Stimulated activated CD8-positive, alpha-beta memory T cell treated with anti-CD3 and anti-CD28 coated beads, Interleukin-15, amount 100 ng/mL, for 4 hours (primary cell): ENCODE measurements at places on chromosomes 7 and 10.

DNA sequence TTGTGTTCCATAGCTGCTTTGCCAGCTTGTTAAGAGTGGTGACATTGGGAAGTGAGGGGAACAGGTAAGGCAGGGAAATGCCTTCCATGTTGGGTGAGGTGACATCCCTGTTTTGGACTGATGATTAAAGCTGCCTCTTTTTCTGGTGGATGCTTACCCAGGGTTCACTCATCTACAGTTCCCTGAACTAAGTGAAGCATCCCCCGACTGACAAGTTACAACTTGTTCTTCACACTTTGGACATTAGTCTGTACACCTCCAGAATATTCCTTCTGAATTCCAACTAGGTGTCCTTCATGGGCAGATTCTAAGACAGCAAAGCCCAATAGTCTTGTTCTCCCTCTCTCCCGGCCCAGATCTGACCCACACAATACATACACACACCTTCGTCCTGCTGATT is 63.4 kb downstream of the HDAC9 start:
- no peak for DNase-seq

DNA sequence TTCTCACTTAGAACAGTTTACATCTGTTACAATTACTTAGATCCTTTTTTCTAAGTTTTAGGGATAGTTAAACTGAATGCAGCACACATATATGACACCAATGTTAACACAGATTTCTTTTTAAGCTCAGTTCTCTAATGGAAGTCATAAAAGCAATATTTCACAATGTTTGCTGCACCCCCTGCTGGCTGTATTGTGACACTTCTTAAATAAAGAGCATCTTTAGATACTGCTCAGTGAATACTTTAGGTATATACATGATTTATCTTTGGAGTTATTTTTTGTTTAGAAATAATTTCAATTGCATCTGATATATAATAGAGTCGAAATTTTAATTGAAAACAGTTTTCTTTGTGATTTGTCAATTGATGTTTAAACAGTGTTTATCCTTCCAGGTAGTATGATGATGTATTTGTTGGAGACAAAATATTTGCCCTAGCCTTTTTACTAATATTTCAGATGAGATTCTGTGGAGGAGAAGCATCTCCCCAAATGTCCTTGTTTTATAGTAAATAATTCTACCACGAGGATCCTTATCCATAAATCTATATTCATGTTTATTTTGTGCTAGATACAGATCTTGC is 174.4 kb downstream of the ST7 start:
- no peak for DNase-seq

DNA sequence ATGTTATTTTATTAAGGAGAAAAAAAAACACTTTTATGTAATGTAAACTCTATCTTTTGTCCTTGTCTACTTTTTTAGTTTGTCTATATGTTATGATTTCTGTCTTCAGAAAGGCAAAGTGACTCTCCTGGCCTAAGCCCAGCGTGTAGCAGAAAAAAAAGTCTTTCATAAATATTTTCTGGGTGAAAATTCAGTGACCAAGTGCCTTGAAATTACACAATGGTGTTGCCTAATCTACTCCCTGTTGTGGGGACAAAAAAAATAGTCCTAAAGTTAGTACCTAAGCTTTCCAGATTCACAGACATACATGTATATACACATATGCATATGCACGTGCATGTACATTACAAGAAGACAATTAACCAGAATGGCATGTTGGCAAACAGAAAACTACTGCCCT is 1257.8 kb upstream of the SORCS1 start:
- DNase-seq: no peak

DNA sequence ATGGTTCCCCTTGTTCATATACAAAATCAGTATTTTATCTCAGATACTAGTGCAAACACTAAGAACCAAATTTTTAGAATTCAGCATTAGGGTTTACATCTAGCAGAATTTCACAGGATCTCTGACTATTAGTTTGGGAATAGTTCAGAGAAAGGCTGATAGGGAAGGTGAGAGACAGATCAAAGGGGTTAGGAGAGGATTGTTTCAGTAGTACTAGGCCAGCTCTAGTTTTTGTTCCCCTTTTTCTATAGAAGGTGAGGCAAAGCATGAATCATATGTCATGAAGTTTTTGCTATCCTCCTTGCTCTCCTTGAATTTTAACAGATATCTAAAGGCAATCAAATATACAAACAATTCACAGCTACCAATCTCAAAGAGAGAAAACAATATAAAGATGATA is 26.1 kb upstream of the CTNNA3 start:
- no peak for DNase-seq

GRCh38 chr7:138064856-138065357 is 11.4 kb upstream of the AKR1D1 start:
- DNase-seq: no peak

- DNase-seq: no peak
Observed at GRCh38 chr7:1290026-1290678, 57.5 kb downstream of the UNCX start.

DNA sequence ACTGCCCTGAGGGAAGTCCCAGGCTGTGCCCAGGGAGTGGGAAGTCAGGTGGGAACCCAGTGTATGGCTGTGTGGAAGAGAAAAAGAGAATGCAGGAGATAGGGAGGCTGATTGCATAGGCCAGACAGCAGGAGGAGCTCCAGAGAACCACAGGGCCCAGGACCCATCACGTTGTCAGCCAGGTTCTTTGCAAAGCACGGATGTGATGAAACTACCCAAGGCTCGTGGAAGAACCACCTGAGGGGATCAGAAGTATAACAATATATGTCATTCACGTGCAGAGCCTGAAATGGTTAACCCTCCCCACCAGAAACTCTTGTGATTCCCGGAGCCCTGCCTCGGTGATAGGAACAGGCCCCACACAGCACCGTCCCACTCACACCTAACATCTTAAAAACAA is 83.6 kb downstream of the LARP4B start:
- no peak for DNase-seq

- DNase-seq: no peak
Observed at GRCh38 chr7:15305002-15305600, 256.7 kb downstream of the AGMO start.

GRCh38 chr10:131710142-131710861 is 190.5 kb upstream of the PPP2R2D start:
- DNase-seq: no peak

DNA sequence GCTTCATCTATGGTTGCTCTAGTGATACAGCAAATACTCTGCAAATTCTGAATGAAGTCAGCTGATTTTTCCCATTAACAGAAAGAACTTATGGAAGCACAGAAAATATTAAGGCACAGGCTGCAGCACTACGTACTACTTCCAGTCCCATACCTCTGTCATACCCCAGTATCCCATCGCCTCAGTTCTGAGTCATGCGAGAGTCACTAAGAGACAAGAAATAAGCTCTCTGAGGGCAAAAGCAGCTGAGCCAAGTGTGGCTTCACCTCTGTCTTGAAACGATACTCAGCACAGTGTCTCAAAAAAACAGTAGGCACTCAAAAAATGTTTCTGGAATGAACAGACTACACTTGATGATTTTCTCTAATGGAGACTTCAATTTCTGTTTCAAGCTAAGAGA is 48.2 kb downstream of the EZH2 start:
- DNase-seq: no peak

DNA sequence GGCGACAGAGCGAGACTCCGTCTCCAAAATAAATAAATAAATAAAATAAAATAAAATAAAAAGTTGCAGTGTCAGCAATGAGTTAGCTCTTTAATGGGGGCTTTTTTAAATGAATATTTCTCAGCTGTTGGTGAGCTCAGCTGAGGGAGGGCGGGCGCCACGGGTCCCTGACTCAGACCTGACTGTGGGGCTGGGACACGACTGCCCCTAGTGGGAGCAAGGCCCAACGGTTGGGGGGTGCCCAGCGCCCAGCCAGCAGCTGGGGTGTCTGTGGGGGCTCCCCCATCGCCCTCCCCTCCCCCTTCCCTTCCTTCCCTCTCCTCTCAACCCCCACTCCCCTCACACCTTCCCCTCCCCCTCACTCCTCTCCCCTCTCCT is 46.6 kb downstream of the PWWP2B start:
- peak; percentile 63 for DNase-seq

DNA sequence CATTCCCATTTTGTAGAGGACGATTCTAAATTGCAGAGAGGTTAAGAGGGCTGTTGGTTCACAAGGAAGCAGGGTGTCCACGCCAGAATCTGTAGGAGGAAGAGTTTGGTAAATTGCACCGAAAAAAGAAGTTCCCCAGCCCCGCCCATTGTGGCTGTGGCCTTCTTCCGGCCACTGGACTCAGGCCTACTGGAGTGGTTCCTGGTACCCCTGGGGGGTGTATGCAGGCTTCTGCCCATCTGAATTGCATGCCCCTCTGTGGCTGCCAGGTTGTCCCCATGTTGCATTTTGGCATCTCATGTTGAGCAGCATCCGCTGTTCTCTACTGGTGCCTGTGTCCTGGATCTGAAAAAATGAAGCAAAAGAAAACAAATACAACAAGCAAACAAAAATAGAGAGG is 234.2 kb downstream of the WDR11 start:
- no peak for DNase-seq

- no peak for DNase-seq
Observed at GRCh38 chr7:117973975-117974374, 100.7 kb upstream of the CTTNBP2 start.

DNA sequence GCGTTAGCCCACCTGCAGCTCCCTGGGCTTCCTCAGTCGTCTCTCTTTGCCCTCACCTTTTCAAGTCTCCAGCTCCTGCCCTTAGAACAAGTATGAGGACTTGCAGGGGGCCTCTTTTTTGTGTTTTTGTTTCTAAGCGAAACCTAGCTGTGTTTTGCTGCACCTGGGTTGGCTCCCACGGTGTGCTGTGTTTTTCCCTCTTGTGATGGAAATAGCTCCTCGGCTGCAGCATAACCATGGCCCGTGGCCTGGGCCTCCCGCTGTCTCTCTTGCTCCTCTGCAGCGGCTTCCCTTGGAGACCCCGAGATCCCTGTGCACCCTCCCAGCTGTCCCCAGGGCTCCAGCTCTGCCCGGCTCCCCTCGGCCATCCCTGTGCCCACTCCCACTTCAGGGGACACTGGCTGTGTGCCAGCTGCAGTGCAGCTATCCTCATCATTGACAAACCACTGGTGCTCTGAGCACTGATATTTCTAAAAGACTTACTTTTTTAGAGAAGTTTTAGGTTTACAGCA is 75.6 kb upstream of the TCERG1L start:
- no peak for DNase-seq

- DNase-seq: no peak
Observed at GRCh38 chr7:77913977-77914607, 115.5 kb downstream of the PHTF2 start.

DNA sequence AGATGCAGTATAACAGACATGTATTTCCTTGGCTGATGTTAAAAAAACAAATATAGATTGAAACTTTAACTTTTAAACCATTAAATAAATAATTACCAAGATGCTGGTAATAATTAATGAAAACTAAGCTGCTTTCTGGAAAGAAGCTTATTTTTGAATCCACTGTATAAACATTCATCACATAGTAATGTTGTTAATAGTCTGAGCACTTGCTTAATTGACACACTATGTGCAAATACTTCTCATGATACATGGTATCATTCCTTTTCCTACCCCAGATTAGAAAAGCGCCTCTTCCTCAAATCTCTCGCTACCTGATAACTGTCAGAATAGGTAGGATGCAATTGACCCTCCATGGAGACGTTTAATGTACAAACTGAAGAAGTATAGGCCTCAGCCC is 15.0 kb upstream of the COL28A1 start:
- DNase-seq: no peak

- no peak for DNase-seq
Observed at GRCh38 chr10:100656454-100656853, 88.9 kb upstream of the PAX2 start.

DNA sequence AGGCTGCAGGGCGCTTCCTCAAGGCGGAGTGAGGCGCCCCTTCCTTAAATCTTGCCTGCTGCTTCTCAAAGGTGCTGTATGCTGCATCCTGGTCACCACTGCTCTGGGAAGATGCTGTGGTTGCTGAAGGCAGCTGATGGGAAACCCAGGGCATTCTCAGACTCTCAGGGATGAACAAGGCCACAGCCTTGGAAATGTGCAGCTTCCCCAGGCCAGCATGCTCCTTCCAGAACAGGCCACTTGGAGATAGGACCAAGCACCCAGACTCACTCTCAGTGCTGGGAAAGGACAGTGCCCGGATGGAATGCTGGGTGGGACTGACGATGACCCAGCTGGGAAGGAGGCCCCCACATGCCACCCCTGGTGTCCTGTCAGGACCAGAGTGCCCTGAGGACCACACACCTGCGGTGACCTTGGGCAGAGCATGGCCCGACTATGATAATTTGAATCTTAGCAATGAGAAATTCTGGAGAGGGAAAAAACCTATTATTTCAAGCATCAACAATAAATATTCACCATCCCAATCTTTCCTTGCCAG is 235.5 kb downstream of the TNS3 start:
- DNase-seq: no peak

GRCh38 chr10:118311505-118311904 is 30.6 kb downstream of the FAM204A start:
- DNase-seq: no peak

DNA sequence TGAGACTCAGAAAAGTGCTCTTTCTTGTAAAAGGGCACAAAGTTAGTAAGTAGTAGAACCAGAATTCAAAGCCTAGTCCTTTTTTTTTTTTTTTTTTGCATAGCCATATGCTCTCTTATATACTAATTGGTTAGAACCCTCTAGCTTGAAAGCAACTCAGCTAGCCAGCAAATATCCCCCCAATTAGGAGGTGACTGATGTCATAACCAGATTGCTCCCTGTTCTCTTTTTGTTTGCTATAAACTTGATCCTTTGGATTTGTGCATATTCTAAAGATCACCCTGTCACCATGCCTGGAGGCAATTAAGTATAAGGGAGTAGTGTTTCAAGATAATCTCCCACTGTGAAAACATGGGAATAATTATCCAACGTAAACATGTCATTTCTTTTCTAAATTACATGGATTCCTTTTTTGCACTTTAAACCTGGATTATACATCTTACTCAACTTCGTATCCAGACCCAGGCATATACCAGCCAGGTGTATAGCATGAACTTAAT is 963.4 kb downstream of the CNTNAP2 start:
- no peak for DNase-seq

DNA sequence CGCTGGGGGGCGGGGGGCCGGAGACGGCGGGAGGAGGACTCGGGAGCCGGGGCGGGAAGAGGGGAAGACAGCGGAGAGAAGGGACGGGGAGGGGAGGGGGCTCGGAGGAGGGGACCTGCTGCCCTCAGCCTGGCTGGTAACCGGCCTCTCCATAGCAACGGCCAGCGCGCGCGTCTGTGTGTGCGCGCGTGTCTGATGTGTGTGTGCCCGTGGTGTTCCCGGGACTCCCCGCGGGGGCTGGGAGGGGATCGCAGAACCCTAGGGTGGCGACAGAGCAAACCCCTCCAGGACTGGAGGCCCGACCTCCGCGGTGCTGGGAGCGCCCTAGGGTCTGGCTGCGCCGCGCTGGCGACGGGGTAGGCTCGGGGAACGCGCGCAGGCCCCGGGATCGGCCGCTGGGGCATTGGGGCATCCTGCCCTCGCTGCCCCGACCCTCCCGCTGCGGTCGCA is 356.3 kb downstream of the DNAJB6 start:
- DNase-seq: no peak

- no peak for DNase-seq
Observed at GRCh38 chr10:86225103-86225782, 141.4 kb downstream of the GRID1 start.
